Esophagus muscularis mucosa (tissue), 4 donors: ENCODE measurements at places on chromosomes 3 and 15. TPM values are rescaled to one million over a fixed set of nuclear protein-coding genes. Genes with fewer than 3 reads are reported as not detected.

GPR87 gene
- not detected for total RNA-seq

ARGFX gene
- not detected for total RNA-seq

UBE2E2 gene
- total RNA-seq = 53.5 TPM

LEKR1 gene
- 1.2 TPM for total RNA-seq

HTR3E gene
- not detected for total RNA-seq

FANCD2OS gene
- not detected for total RNA-seq

ITIH3 gene
- total RNA-seq = 2.3 TPM

BLM gene
- 0.80 TPM for total RNA-seq
